ENCODE measurements at places on chromosomes 3 and 15.
A peak's percentile ranks its signal among the peaks of the same experiment; 100 is the strongest.

DNA sequence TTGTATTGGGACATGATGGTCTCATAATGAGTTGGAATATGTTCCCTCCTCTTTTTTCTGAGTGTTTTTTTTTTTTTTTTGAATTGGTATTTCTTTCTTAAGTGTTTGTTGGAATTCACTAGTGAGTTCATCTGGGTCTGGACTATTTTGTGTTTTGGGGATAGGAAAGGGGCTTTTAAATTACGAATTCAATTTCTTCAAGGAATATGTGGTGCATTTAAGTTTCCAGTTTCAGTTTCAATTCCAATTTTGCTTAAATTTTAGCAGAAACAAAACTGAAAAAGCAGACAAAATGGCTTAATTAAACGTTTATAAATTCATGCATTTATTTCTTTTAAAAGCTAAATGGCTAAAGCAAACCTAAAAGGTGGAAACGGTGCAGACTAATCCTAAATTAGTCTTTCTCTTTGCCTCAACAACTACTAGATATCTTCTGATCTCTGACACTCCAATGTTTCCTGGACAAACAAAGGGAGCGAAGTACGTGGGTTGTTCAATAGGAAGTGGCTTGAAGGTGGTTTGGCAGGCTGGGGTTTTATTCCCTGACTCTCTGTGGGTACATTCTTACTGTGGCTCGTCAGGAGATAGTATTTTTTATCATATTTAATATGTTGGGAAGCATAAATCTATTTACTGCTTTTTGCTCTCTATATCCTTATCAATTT is 50.0 kb upstream of the CORO2B start:
- DNase-seq: peak; percentile 67

GRCh38 chr3:42667523-42668412 is 14.3 kb downstream of the ZBTB47 start:
- DNase-seq: no peak

- DNase-seq: no peak
Measured at GRCh38 chr3:187257992-187258692, 33.4 kb downstream of the MASP1 start.

DNA sequence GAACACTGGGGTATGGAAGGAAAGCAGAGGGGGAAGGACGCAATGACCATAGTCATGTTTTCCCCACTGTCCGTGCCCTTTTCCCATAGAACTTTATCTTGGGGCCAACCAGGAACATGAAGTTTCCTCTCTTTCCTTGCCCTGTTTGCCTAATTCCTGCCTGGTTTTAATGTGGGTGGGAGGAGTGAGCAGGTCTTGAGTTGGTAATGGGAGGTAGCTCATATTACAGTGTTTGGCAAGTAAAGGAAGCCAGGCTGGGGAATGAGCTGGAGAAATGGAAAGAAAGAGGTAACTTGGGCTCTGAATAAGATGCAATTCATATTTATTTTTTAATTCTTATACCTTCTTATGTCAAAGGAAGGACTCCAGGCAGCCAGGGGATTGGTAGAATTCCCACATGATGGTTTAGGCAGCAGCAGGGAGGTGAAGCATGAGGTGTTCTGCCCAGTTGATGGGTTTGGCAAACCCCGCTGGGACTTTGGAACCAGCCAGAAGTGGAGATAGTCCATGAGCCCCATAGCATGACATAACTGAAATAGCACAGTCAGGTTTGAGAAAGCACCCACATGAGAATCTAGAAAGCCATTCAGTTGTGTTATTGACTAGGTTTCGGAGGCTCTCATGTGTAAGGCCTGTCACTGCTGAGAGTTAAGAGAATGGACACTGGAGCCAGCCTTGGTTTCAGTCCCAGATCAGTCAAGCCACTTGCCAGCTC is 60.0 kb downstream of the CCK start:
- DNase-seq: no peak

DNA sequence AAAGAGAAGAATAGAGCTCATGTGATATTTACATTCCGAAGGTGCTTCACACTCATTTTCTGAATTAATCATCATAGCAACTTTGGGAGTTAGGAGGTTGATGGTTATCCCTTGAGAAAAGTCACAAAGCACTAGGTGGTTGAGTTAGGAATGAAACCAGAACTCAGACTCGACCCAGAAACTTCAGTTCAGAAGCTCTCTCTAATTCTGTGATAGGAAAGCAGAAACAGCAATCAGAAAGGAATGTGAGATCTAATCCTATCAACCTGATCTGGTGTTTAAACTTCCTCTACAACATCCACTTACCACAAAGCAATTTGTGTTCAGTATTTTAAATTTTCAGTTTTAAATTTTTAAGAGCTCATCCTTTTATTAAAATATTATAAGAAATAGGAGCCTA is 211.2 kb downstream of the CNTN3 start:
- DNase-seq: peak; percentile 11

All from mammary epithelial cell (primary cell).